ENCODE measurements at places on chromosomes 5 and 9.

DNA sequence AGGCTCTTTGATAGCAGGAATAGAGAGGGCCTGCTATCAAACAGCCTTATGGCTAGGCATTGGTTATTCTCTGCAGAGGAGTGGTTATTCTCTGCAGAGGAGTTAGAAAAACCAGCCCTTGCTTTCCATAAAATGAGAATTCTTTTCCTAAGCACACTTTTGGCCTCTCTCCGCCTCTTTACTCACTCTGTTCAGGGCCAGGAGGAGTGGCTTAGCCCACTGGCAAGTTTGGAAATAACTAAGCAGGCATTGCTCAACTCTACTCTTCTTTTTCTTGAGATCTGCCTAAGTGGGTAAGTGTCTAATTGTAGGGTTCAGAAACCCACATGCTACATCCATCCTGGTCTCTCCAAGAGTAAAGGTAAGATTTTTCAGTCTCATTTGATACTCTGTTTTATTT lies 341.7 kb downstream of the KIAA0825 start:
- DNase-seq: no peak

- DNase-seq: no peak
These were observed 22.0 kb upstream of the PIK3R1 start for GRCh38 chr5:68193481-68194036.

DNA sequence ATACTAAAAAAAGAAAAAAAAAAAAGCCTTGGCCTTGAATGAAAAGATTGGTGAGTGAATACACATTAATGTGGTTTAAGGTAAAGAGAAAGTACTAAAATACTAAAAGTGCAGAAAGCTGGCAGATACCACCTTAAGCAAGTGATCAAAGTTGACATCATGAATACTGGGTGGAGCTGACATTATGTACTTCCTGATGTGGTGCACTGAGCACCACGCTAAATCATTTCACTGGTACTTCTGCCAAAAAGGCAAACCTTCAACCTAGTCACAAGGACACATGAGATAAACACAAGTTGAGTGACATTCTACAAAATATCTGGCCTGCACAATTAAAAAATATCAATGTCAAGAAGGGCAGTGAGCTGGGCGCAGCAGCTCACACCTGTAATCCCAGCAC lies 33.8 kb upstream of the PANK3 start:
- no peak for DNase-seq

- no peak for DNase-seq
These were observed 46.1 kb downstream of the CAVIN4 start for GRCh38 chr9:100623969-100624368.

DNA sequence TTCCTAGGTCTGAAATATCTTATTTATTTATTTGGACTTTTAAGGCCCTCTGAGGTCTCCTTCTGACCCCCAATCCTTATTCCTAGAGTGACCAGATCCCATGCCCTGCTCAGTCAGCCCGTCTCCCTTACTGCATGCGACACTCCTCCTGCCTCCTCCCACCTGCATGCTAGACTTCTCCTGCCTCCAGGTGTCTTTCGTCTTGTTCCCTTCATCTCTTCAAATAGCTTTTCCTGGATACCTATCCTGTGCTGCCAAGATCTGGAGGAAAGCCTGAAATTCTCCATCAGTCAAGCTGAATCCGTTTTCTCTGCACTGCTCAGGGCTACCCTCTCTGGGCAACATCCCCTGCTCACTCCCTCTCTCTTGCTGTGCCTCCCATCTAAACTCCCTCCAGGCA lies 81.0 kb downstream of the PRDM6 start:
- no peak for DNase-seq

DNA sequence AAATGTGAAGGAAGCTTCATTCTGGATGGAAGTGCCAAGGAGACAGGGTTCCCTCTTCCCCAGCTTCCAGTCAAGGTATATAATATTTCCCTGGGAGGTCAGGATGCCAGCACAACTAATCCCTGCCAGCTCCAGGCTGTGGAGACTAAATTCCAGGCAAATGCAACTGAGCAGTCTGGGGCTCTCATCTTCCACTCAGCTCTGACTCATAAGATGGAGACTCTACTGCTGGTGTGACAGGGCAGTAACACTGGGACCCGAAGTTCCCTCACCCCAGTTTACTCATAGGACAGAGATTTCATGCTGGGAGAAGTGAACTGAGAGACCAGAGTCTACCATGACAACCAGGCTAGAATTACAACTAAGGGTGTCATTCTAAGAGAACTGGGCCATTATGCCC lies 235.4 kb downstream of the FSTL4 start:
- DNase-seq: no peak

GRCh38 chr5:135115591-135115990 lies 81.6 kb upstream of the PITX1 start:
- no peak for DNase-seq

- no peak for DNase-seq
These were observed 1.7 kb downstream of the RACK1 start for GRCh38 chr5:181242031-181242451.

- no peak for DNase-seq
These were observed 185.0 kb upstream of the PTGER4 start for GRCh38 chr5:40494631-40495236.

DNA sequence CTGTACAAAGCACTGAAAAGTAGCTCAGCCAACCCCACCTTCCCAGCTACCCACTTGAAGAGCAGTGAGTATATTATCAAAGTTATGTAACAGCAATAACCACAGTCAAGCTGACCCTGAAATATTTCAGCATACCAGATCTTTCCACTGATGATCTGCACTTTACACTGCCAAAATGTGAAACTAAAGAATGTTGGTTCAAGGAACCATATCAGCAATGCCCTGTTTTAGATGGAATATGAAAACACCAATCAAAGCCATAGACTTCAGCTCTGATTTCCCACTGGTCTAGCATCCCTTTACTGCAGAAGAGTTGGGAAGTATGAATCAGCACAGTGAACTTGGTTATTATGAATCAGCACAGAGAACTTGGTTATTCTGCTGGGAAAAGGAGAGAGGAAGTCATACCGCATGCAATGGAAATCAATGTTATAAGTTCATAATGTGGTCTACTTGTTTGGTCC lies 20.0 kb downstream of the CEMIP2 start:
- DNase-seq: no peak

GRCh38 chr9:90801241-90801972 lies at the start of gene SYK:
TSS of gene SYK (plus strand) at chr9:90801819. CDS start at chr9:90843899, 42,080 bp downstream.
- DNase-seq: peak; percentile 50

GRCh38 chr5:148989567-148989966 lies 73.3 kb downstream of the SH3TC2 start:
- DNase-seq: no peak

- DNase-seq: no peak
These were observed 392.3 kb upstream of the MEF2C start for GRCh38 chr5:89275066-89275855.

GRCh38 chr9:81002906-81003305 lies 686.4 kb downstream of the TLE1 start:
- no peak for DNase-seq

DNA sequence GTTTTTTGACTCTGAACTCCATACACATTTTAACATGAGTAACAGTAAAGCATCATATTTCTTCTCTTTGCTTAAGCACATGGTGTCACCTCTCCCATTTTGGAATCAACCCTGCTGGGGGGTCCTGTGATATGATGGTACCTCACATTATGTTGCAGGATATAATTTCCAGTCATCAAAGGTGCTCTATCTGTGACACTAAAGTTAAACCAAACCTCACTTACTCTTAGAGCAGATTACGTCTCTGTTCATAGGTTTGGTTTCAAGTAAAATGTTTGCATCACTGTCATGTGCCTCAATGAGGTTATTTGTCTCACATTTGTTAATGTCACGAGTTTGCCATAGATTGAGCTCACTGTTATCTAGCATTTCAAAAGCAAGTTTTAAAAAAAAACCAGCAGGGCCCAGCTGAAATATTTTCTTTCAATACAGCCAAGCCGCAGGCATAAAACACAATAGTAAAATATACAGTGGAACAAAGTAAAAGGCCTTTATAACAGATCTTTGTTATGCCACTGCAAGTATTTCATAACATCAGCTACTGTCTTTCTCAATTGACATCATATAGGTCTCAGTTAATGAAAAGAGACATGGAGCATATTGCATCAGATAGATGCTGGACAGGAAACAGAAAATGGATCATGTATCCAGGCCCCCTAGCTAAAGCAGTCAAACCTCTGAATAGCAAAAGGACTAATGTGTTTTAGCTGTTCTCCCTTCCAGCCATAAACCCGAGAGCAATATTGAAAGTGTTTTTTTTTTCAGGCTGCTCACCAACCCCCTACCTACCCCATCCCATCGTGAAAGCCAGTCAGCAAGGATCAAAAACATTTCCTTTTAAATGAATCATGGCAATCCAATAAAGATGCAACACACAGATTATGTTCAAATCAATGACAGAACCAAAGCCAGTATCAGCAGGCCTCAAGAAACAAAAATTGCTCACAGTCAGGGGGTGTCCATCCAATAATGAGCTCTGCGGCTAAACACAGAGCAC lies 182.1 kb upstream of the ITGA1 start:
- no peak for DNase-seq

GRCh38 chr5:72722792-72723452 lies 93.5 kb upstream of the TNPO1 start:
- DNase-seq: no peak

DNA sequence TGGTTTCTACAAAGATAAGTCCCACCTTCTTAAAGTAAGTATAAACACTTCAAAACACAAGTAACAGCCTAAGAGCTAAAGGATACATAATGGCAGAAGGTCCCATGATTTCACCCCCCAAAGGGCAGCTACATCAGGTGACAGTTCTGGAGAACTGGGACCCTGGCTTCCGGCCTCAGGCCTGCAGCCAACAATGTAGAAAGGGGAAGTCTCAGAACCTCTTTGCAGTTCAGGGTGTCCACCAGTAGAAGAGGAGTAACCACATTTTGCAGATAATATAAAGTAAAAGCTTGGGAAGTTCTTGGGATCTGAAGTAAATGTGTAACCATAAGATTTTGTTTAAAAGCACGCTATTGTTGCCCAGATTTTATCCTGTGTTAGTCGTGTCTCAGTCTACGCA lies 267.4 kb upstream of the VLDLR start:
- no peak for DNase-seq

GRCh38 chr5:159095151-159095721 lies 4.5 kb downstream of the EBF1 start:
- DNase-seq: no peak

GRCh38 chr5:170375283-170375682 lies 13.9 kb downstream of the KCNMB1 start:
- DNase-seq: no peak

DNA sequence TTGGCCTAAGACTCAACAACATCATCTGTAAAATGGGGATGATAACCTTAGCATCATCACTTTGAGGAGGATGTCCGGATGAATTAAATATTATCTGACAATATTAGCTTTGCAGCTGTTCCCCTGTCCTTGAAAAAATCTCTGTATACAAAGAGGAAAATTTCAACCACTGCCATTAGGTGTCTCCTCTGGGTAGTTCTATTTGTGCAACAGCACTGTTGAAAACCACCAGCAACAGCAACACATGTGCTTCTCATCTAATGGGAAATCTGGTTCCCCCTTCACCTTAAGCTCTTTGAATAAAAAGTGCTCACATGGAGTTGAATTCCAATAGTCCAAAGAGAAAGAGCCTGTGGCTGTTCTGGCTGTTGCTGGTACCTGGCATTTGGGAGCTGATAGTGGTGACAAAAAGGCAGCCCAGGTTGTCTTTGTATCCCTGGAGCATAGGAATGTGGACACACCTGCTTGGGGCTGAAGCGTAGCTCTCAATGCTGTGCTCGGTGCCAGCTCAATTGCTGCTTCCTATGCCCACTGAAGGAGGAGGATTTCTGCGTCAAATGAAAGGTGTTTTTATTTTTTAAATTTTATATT lies 322.1 kb upstream of the MSX2 start:
- DNase-seq: no peak

GRCh38 chr5:58184910-58185309 lies 275.0 kb downstream of the PLK2 start:
- DNase-seq: no peak

DNA sequence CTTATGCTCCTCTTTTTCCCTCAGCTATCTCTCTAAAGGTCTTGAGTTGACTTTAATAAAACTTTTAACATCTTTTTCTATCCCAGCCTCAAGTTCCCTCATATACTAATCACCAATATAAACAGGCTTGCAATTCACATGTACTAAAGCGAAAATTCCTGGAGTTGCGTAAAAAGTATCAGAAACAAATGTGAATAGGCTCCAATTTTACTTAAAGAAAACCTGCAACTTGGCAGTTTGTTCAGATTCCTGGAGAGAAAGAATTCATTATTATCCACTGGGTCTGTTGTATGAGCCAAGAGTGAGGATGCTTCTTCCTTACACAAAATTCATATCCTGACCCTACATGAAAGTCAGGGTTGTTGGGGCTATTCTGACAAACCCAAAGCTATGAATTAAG lies 384.2 kb downstream of the DTWD2 start:
- no peak for DNase-seq

DNA sequence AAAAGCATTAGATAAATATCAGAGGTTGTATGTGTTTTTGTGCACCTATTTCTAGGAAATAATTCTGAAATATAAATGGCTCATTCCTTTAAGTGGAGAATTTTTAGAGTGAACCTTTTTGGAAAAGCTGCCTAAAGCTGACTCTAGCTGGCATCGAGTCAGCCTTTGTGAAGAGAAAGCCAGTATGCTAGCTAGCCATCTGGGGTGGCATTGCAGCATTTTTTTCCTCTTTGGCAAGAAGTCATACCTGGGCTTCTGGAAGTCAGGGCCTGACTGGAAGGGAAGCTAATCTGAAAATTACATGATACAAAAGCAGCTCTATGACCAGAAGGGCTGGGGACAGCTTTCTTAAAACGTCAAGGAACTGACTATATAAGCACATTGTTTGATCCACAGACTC lies 19.7 kb downstream of the ANP32B start:
- DNase-seq: no peak

DNA sequence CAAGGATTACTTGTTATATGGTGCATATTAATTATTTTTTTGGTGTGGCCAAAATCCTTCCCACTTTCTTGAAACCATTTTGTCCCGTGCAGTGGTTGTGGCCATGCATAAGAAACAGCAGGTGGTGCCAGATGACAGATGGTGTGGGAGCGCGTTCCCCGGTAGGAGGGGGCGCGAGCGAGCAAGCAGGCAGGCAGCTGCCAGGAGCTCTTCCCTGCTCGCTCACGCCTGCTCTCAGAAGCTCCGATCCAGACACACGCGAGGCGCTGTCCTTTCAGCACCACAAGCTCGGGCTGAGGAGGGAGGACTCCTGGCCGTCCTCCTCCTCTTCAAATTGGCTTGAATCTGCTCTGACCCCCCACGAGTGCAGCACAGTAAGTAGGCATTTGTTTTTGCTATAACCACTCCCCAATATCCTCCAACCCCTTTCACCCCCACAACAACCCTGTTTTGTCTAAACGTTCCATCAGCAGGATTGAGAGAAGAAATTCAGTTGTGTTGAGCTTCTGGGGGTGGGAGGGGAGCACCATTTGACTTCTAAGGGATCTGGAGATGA lies at the start of gene NSG2:
Gene NSG2, plus strand, starts transcription at position 237 of the 556 bp plus-strand sequence. CDS start 1,050 bp downstream, outside the sequence.
- peak; percentile 73 for DNase-seq

DNA sequence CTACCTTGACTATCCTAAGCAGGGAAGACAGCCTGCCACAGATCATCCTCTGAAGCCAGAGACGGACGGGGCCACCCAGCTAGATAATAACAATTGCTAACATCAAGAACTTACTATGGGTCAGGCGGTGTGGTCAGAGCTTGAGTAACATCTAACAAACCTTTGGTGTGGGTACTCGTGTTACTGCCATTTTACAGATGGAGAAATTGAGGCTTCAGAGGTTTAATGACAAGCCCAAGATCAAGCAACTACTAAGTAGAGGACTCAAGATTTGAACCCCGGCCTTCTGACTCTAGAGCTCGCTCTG lies 16.7 kb upstream of the ARSI start:
- no peak for DNase-seq

Data from GM13976 (cell line).